GM23338 (cell line): ENCODE measurements at places on chromosomes 4 and X. TPM values are rescaled to one million over a fixed set of nuclear protein-coding genes. Genes with fewer than 3 reads are reported as not detected.

DNA sequence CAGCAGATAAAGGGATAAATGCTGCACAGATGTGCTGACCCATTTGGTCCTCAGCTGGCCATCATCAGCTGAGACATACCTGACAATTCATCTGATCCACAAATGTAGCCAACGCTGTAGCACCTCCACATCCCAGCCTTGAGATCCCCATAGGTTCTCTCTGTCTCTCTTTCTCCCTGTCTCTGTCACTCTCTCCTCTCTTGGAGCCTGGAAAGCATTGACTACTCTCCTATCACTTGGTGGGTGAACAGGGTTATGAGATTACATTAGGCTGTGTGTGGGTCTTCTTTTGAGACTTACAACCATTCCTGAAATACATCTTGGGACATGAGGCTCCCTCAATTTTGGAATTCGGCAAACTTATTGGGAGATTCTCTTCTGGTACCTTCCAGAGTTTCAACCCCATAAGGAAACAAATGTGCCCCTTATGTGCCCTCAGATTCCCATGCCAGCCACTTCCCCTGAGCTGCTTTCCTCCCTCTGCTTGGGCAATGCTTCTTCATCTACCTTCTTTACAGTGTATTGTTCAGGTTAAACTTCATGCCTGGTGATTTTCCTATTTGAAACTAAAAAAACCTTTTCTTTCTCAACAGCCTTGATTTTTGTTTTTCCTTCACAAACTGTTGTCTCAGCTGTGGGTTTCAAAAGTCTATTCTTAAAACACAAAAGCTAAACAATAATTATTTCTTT lies 29.1 kb upstream of the FGF2 start:
- no peak for DNase-seq
- peak overlapping the region; percentile 95 for H3K27ac ChIP-seq
- H3K36me3 ChIP-seq = no peaks in the 10 kb centered on the region
- no peak overlapping the region for H3K4me3 ChIP-seq

GRCh38 chrX:78357342-78358055 lies 30.1 kb upstream of the CYSLTR1 start:
- DNase-seq = peak; percentile 0
- no peaks in the 10 kb centered on the region for H3K36me3 ChIP-seq
- H3K4me1 ChIP-seq = no peaks in the 10 kb centered on the region
- H3K4me3 ChIP-seq = no peak overlapping the region

- H3K4me3 ChIP-seq = no peak overlapping the region
- no peak for DNase-seq
- H3K4me1 ChIP-seq = peaks cover 6% of the 10 kb centered on the region; the same call in 1 of the 2 replicates
- H3K27ac ChIP-seq = no peak overlapping the region
- H3K27me3 ChIP-seq = no peaks in the 10 kb centered on the region
These were observed 59.4 kb upstream of the ADRA2C start for GRCh38 chr4:3706565-3707422.

DNA sequence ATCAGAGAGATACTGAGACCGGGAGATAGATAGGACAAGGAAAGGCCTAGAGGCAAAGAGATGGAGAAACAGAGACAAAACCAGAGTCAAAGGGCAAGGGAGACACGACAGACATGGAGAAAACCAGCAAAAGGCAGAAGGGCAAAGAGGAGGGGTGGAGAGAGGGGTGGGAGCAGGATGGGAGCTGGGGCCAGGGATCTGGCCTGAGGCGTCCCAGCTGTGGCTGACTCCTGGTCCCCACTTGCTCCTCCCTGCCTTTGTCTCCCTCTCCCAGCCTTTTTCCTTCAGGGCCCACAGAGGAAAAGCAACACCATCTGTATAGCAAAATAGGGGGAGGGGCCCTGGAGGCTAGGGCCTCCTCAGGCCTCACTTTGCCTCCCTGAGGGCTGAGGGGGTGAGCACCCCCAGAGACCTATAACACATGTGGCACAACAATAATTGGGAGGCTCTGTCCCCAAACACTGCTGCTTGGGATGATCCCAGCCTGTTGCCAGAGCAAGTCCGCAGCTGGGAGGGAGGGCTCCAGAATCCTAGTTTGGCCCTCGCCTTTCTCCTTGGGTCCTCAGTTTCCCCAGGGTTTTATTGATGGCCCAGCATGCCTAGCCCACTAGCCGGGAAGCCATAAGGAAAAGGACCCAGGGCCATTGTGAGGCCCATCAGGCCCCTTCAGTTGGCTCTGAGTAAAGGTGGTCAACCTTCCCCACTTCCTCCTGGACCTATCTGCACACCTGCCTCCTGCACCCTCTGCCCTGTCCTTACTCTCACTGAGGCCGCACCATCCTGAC lies 96.8 kb downstream of the PJA1 start:
- no peaks in the 10 kb centered on the region for H3K36me3 ChIP-seq
- no peaks in the 10 kb centered on the region for H3K27me3 ChIP-seq
- no peak for DNase-seq
- no peak overlapping the region for H3K27ac ChIP-seq

- H3K27ac ChIP-seq = no peak overlapping the region
- no peaks in the 10 kb centered on the region for H3K4me1 ChIP-seq
- DNase-seq = no peak
- no peak overlapping the region for H3K4me3 ChIP-seq
- no peaks in the 10 kb centered on the region for H3K27me3 ChIP-seq
These were observed 368.5 kb upstream of the PABPC5 start for GRCh38 chrX:91066104-91066503.

The SASH3 gene
- polyA plus RNA-seq = 0.18 and 0.26 TPM in 2 replicates
